ENCODE measurements at places on chromosomes 6 and 20.

- DNase-seq = no peak
Observed at GRCh38 chr6:131177996-131178395, 42.7 kb downstream of the AKAP7 start.

GRCh38 chr20:25006431-25007167, 14.0 kb upstream of the APMAP start:
- DNase-seq = no peak

DNA sequence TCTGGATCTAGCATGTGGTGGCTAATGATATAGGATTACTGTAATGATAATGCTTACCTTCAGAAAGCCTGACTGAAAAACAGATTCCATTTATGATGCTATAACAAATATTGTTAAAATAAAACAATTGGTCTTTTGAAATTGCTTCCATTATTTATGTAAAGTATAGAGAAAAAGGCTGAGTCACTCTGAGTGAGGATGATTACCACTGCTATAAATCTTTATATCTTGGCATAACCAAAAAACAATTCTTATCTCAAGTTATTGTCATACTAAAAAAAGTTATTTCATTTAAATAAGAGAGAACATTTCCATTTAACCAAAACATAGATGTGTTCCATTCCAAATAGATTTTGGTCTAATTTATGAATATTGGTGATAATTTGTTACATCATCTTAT, 53.0 kb upstream of the DST start:
- no peak for DNase-seq

DNA sequence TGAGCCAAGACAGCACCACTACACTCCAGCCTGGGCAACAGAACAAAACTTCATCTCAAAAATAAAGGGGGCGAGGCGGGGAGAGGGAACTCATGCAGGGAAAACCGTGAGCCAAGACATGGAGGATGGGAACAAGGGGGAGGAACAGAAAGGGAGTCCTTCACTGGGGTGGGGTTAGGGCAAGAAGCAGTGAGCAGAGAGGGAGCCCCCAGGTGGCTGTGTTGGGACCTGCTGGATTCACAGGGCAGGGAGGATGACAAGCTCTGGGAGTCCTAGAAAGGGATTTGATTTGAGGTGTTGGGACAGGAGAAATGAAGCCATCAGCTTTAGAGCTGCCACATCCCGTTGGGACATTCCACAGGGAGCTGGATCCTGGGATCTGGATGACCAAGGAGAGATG, 90.6 kb upstream of the TOP1 start:
- DNase-seq = no peak

GRCh38 chr6:154996841-154997311, 1.8 kb downstream of the TIAM2 start:
- DNase-seq = no peak

GRCh38 chr20:3783511-3784195, 2.4 kb upstream of the SPEF1 start:
- DNase-seq = no peak

- no peak for DNase-seq
Observed at GRCh38 chr6:170286246-170286933, 4.5 kb downstream of the DLL1 start.

DNA sequence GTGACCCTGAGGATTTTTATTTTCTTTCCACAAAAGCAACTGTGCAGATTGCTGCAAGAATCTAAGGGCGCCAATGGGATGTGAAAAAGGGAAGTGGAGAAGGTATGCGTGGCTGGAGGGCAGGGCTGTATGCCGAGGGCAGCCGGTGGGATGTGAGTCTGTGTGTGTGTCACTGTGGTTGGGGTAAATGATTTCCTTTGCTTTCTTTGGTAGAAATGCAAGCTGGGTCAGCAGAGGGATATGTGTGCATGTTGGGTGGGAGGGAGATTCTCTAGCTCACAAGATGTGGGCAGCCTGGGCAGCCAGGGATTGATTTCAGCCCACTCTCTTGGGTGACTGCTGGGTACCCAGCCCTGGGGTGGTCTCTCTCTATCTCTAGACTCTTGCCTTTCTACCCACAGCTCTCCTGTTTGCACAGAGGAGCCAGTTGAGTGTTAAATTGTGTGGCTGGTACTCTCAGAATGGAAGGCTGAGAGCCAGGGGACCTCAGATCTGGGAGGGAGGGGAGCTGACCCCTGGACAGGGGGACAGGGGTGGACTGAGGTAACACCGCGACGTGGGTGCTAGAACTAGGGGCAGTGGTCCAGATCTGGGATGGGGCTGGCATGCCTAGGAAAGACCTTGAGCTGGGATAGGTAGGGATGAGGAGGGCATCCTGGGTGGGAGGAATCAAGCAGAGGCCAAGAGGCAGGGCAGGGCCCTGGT, 136.8 kb upstream of the RNF24 start:
- DNase-seq = no peak

DNA sequence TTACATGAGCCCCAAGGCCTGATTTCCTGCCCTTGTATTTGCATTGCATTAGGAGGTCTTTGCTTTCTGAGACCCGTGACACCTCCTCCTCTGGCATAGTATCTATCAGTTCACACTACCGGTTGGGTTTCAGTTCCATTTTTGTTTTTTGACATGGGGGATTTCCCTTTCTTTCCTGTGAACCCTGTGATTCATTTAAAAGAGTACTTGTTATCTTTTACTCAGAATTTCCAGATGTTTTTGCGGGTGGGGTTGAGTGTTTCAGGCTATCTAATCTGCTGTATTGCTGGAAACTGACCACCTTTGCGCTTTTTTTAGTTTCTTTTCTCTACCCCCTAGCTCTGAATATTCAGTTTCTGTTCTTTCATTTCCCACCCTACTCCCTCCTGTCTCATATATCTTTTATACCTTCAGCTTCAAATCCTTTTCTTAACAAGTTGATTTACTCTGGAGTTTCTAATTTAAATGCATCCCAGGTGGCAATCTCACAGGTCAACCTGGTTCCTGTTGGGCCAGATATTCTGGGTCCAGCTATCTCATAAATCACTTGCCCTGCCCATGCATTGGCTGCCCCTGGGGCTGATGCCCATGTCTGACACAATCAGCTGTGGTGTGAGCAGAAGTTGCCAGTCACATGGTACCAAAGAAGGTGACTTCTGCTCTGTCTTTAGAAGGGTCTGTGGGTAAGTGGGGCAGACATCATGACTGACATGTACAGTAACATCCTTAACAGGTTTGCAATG, 14.3 kb upstream of the NCOA3 start:
- DNase-seq = peak; percentile 56

GRCh38 chr6:51116723-51117122, 298.1 kb downstream of the TFAP2B start:
- no peak for DNase-seq

- DNase-seq = no peak
Observed at GRCh38 chr20:52958211-52958610, 13.9 kb upstream of the TSHZ2 start.
